Brain (organoid and tissue), 16 donors: ENCODE measurements at places on chromosomes 7 and 10.
A peak's percentile ranks its signal among the peaks of the same experiment; 100 is the strongest.

GRCh38 chr7:50304911-50305582, 531 bp downstream of the IKZF1 start:
- no peak for DNase-seq

DNA sequence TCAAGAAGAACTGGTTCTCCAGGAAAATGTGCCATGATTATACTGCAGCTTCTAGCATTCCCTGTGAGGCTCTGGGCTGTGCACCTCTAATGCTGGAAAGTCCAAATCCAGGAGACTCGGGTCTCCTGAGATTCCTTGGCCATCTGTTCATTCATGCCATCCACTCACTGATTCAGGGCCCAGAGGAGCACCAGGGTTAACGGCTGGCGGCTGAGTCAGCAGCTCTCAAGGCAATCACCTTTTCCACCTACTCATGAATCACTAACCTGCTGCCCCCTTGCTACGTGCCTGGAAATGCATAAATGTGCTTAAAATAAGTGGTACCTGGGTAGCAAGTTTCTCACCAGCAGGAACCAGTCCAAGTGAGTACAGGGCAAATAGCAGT, 132.7 kb downstream of the KCNMA1 start:
- peak; percentile 45 for DNase-seq

- DNase-seq, result no peak
These were observed 42.6 kb downstream of the CNOT4 start for GRCh38 chr7:135467207-135467711.

- DNase-seq, result no peak
These were observed 1220.8 kb downstream of the TYW1 start for GRCh38 chr7:68217426-68217825.

GRCh38 chr10:12681252-12681651, 320.3 kb downstream of the CCDC3 start:
- DNase-seq, result no peak

- no peak for DNase-seq
These were observed at the start of gene GTF2I for GRCh38 chr7:74657692-74658177. Gene GTF2I, plus strand, starts transcription at chr7:74657718. Its CDS starts 31,411 bp downstream, at chr7:74689129.

DNA sequence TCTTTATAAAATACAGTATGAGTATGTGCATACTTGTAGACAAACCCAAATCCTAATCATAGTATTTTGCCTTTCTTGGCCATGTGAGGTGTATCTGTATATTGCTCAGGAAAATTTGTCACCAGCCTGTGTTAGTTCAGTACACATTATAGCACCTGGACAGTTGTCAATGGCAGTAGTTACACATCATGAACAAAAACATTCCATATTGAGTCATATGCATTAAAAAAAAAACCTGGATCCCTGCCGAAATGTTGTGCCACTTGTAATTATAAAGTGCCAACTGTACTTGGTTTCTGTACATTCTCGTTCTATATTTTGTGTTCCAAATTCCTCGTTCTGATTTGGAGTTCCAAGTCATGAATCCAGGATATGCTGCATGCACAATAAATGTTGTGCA, 410.4 kb downstream of the INHBA start:
- DNase-seq, result no peak

GRCh38 chr7:140310337-140311002, 87.9 kb downstream of the SLC37A3 start:
- no peak for DNase-seq

DNA sequence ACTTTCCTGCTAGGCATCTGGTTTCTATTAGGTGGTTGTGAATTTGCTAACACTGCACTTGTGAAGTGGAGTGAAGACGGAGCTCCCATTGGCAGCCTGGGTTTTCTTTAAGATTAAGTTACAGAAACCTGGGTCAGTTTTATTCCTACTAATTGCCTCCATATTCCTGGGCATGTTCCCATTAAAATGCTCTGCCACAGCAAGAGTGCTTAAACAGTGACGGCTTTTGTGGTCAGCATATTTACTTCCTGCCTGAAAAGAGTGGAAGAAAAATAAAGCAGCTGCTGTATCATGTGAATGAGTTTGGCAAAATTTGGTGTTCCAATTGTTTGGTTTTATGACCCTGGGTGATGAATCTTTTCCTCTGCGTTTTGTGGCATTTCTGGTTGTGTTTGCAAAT, 96.9 kb upstream of the PLXDC2 start:
- DNase-seq, result no peak

DNA sequence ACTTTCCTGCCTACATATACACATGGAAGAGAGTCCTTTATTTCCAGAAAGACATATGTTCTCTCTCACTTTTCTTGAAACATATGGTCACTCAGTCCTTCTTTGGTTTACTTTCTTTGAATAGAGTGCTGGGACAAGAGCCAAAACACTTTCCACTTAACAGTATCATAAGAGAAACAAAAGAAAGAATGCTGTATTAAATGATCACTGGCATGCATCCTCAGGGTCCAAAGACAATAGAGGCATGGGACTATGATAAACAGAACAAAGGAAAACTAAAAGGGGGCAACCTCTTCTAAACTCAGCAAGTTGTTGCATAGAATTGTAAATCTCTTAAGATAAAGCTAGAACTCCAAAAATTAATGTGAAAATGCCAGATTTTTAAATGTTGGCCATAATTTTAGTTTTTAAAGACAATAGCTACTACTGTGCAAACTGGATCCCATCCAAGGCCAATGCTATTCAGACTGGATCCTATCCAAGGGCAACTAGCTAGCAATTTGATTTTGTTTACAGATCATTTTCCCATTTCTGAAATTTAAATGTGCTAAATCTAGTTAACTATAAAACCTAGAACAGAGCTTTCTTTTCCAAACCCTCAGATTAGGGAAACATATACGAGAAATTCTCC, 687.5 kb downstream of the SORCS3 start:
- peak; percentile 30 for DNase-seq

- DNase-seq, result no peak
These were observed 356.9 kb downstream of the ARL4A start for GRCh38 chr7:13044309-13044708.

GRCh38 chr10:133031541-133032125, 56.1 kb upstream of the ADGRA1 start:
- DNase-seq, result no peak

- no peak for DNase-seq
These were observed 29.3 kb upstream of the HECTD2 start for GRCh38 chr10:91380873-91381256.

GRCh38 chr10:133079836-133080682, 7.7 kb upstream of the ADGRA1 start:
- no peak for DNase-seq

- DNase-seq, result no peak
These were observed 79.8 kb upstream of the PHYHIPL start for GRCh38 chr10:59096631-59097030.

DNA sequence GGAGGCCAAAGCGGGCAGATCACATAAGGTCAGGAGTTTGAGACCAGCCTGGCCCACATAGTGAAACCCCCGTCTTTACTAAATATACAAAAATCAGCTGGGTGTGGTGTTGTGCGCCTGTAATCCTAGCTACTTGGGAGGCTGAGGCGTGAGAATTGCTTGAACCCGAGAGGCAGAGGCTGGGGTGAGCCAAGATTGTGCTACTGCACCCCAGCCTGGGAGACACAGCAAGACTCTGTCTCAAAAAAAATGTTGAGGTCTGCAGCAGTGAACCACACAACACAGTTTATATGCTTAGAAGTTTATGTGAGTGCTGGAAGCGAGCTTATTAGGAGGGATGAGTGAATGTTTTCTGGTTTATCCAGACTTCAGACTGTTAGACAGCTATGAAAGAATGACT, 10.4 kb downstream of the LHPP start:
- DNase-seq, result no peak

- no peak for DNase-seq
These were observed 26.4 kb downstream of the DRGX start for GRCh38 chr10:49369216-49370162.

- DNase-seq, result no peak
These were observed 7.0 kb upstream of the HPS1 start for GRCh38 chr10:98453729-98454128.

- DNase-seq, result no peak
These were observed 541.5 kb upstream of the ZWINT start for GRCh38 chr10:56902554-56902953.

DNA sequence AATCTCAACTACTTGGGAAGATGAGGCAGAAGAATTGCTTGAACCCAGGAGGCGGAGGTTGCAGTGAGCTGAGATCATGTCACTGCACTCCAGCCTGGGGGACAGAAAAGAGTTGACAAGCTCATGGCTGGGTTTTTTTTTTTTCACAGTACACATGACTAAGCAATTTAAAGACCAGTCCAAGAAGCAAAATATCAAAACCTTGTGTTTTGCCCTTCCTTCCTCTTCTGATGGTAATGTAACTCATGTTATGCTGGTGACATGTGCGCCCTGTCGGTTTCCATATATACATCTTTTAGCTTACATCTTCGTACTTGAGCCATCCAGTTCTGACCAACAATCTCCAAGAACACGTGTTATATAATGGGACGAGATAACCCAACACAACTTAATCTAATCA, 237.7 kb upstream of the PLXDC2 start:
- no peak for DNase-seq
